ENCODE measurements at places on chromosomes 1 and 21.

DNA sequence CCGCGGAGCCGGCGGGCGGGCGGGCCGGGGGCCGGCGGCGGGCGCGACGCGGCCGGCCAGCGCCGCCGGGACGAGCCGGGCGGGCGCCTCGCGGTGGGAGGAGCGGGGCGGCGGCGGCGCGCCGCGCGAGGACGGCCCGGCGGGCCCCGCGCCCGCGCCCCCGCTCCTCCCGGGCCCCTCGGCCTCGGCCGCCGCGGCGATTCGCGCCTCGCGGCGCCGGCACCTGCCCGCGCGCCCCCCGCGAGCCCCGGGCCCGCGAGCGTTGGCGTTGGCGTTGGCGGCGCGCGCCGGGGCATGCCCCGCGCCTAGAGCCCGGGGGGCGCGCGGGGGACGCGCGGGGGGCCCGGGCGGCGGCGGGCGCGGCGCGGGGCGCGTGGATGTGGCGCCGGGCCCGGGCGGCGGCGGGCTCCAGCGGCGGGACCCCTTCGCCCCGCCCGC is at the start of gene SKI:
Gene SKI (plus strand): TSS at position 163 of the 438 bp plus-strand sequence. CDS start 448 bp downstream, outside the sequence.
- DNase-seq, result no peak

DNA sequence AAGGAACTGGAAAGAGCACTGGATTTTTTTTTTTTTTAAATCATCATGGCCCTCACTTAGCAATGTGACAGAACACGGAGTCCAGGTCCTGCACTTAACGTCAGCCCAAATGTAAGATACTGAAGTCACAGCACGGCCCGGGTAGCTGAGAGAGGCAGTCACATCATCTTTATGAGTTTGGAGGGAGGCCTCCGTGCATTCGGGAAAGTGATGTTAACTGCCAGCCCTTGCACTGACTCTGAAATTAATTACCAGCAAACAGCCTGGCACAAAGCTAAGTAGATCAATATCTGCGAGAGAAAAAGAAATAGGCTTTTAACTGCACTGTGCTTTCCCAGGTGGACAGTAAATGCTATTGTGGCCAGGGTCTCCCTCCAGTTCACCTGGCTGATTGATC is 109.5 kb upstream of the ADAR start:
- DNase-seq, result no peak

DNA sequence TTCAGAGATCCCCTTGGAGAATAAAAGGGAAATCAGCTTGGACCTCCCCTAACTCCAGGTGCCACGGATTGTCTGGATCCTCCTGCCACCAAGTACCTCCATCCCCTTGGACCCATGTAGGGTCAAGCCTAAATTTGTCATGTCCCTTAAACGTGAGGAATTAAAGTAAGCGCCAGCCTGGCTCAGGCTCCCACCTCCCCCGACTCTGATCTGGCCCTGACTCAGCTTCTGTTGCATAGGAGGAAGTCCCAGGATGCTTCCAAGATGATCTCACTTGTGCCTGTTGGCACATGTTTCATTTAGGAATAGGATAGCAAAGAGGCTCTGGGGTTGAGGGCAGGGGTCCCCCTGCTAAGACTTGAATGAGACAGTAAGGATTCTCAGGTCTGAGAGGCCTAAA is 231.9 kb upstream of the JUN start:
- no peak for DNase-seq

GRCh38 chr1:29124366-29125236 is 898 bp upstream of the TMEM200B start:
- DNase-seq, result peak; percentile 75

GRCh38 chr1:111015222-111015621 is 51.5 kb upstream of the LRIF1 start:
- DNase-seq, result peak; percentile 10

- DNase-seq, result no peak
These were observed 394.8 kb downstream of the MATN1 start for GRCh38 chr1:30328401-30329262.

GRCh38 chr1:227451057-227451456 is 112.3 kb upstream of the ZNF678 start:
- no peak for DNase-seq

DNA sequence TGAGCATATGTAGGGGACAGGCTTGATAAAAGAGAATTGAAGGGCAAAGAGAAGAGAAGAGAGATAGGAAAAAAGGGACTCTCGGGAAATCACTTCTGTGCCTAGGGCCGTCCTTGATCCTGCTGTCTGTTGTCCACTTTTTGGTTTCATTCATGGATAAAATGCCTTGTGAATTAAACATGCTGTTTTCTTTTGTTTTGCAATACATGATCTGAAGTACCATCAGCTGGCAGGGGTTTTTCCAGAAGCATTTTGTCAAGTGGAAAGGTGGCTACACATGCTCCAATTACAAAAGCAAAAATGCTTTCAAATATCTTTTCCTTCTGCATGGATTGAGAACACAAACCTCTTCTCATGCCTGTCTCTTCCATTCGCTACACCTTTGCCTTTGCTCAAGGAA is 361.7 kb downstream of the PDE4B start:
- DNase-seq, result no peak

DNA sequence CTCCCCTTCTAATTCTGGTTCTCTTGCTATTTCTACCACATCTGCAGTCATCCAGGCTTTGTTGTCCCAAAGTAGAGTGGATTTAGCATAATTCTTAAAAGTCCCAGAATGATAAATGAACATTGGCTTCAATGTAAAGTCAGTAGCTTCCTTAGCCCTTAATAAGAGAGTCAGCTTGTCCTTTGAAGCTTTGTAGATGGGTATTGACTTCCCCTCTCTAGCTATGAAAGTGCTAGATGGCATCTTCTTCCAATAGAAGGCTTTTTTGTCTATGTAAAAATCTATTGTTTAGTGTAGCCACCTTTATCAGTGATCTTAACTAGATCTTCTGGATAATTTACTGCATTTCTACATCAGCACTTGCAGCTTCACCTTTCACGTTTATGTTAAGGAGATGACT is 181.4 kb upstream of the B3GALT2 start:
- no peak for DNase-seq

GRCh38 chr1:180939073-180939710 is 26.5 kb downstream of the KIAA1614 start:
- no peak for DNase-seq

GRCh38 chr1:147683163-147683763 is 12.9 kb upstream of the ACP6 start:
- no peak for DNase-seq

DNA sequence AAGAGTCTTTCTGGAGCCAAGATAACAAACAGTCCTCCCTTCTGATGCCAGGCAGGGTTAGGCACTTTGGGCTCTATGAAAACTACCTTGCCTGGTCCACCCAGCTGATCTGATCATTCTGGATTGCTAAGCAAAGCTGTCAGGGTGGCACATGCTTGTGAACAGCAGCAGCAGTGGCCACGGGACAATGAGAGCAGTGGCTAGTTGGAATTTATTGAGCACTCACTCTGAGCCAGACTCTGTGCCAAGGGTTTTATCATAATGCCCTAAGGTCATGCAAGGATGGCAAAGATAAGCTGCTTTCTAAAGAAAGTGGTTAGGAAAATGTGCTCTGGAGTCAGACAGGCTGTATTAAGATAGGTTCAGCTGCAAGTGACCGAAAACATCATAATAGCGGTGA is 390.4 kb upstream of the VAMP3 start:
- DNase-seq, result peak; percentile 38

DNA sequence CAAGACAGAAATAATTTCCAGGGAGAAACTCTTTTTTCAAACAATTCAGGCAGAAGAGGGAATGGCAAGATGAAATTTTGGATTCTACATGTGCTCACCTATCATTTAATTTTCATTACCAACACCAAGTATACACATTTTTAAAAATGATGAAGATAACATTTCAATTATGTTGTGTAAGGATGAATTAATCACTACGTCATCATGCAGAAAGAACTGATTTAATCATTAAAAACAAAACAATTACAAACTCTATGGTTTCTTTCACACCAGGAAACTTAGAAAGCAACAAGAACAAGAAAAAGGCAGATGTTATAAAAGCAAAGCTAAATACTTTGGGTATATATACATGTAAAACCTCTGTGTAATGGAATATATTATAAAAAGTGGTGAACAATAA is 668.5 kb downstream of the NCAM2 start:
- DNase-seq, result no peak

- no peak for DNase-seq
These were observed 54.5 kb downstream of the C8B start for GRCh38 chr1:56911098-56911938.

DNA sequence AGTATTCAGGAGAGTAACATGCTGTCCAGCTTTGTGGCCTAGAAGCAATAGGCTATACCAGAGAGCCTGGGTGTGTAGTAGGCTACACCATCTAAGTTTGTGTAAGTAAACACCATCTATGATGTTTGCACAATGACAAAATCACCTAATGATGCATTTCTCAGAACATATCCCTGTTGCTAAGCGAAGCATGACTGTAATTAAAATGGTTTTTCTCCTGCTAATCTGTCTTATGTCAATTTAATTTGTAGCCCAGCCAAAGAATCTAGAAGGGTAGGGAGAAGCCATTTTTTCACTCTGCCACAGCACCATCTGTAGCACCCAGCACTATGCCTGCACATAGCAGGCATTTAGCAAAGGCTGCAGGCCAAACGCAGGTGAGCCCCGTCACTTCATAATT is 2.0 kb upstream of the TTC24 start:
- DNase-seq, result no peak

GRCh38 chr1:244414543-244414942 is 37.2 kb downstream of the ADSS2 start:
- DNase-seq, result no peak

GRCh38 chr1:86140281-86140880 is 16.2 kb downstream of the COL24A1 start:
- no peak for DNase-seq

DNA sequence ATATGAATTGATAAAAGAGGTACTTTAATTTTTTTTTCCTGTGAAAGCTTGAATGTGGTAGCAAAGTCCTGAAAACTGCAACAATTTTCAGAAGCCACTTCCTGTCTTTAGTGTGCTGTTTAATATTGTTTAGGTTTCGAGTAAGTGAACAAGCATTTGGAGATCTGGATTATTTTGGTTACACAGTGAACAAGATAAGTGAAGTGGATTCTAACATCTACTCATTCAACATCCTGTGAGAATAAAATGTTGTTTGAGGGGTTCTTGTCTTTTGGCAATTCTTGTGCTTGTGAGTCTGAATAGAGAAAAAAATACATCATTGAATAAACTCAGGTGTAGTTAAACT is 35.2 kb upstream of the PLA2G4A start:
- DNase-seq, result no peak

DNA sequence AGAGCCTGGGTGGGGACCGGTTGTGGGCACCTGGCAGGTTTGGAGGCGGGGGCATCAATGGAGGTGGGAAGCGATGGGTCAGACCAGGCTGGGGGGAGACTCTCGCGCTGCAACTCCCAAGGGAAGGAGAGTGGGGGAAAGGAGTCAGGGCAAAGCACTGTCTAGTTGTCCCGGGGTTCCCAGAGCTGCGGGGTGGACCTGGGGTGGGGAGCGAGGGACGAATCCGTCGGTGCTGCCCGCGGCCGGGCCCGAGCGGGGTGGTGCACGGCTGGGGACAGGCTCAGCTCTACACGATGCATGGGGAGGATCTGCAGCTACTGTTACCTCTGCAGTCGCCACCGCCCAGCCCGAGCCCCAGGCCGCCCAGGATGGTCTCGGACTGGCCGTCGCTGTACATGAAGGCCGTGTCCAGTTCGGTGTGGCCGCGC is 427 bp downstream of the AKR7A2 start:
- peak; percentile 33 for DNase-seq

GRCh38 chr1:10904396-10905358 is 107.8 kb upstream of the TARDBP start:
- peak; percentile 73 for DNase-seq

DNA sequence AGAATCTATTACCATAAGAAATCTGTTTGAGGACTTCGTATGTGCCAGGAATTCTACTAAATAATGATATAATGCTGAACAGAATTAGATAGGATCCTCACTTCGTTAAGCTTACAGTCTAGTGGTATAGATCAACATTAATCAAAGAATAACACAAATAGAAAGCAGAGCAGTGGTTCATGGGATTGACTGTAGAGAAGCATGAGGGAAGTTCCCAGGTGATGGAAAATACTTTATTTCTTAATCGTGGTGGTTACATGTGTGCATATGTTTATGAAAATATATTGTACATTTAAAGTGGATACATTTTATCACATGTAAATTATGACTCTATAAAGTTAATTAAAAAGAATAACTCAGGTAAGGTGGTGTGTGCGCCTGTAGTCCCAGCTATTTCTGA is 110.5 kb downstream of the OSBPL9 start:
- DNase-seq, result no peak

DNA sequence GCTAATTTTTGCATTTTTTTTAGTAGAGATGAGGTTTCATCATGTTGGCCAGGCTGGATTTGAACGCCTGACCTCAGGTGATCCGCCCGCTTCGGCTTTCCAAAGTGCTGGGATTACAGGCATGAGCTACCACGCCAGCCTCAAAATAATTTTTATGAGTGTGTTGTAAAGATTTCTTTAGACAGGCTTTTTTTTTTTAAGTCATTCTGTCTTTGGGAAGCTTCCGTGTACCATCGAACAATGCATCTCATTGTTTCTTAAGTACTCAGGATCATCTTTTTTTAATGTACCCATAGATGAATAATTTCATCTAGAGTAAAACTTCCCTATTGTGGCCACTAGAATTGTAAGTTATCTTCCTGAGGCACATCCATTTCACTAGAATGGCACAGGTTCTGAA is 19.6 kb upstream of the SDC3 start:
- DNase-seq, result no peak

DNA sequence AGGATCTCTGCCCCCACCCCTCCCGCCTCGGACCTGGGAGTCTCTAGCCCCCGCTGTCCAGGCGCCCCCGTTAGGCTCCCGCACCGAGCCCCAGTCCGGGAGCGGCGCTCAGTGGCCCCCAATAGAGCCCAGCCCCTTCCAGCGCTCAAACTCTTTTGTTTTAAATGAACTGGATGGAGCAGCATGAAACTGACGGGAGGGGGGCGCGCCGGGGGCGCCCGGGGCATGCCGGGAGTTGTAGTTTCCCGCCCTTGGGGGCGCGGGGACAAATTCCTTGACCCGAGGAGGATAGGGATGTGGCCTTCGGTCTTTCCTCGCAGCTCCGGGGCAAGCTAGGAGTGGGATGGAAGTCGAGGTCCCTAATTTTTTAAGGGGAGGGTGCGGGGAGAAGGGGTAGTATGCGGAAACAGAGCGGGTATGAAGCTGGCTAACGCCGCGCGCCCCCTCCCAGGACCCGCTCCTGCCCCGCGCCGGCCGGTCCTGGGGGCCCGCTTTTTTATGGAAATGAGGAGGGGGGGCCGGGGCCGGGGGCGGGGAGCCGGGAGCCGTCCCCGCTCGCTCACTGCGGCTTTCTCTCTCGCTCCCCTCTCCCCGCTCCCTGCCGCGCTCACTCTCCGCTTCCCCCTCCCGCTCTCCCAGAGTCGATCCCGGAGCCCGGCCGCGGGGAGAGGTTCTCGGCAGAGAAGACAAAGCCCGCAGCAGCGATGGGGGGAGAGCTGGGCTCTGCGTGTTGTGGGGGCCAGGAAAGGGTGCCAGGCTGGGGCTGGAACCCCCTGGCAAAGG is at the start of gene MEX3A:
Gene MEX3A (minus strand): TSS at position 157 of the 783 bp plus-strand sequence. CDS start 467 bp downstream, outside the sequence.
- DNase-seq, result peak; percentile 87

DNA sequence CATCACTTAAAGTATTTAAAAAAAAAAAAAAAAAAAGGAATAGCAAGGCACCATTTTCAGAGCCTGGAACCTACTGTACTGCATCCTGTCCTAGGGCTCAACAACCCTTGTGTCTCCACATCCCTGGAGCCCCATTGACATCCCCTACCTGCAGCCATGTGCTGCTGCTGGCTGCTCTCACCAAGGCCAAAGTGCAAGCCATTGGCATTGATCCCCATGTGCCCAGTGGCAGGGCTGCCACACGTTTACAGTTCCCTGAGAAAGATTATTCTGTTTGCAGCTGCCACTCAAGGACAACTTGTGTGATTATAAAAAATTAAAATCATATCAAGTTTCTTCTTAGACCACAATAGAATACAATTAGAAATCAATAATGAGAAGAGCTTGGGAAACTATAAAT is 129.9 kb downstream of the LHX8 start:
- no peak for DNase-seq
